Inflammatory macrophage treated with lipopolysaccharide for 4 hours (primary cell): ENCODE measurements at places on chromosomes 5 and 9.

- DNase-seq = no peak
Measured at GRCh38 chr9:114050226-114050568, 27.9 kb downstream of the AMBP start.

- DNase-seq = peak; percentile 53
Measured at GRCh38 chr5:218457-219291, 554 bp downstream of the SDHA start.

- DNase-seq = peak; percentile 41
Measured at GRCh38 chr5:151052836-151053235, 28.0 kb downstream of the TNIP1 start.

- no peak for DNase-seq
Measured at GRCh38 chr5:165705960-165706359, 2200.5 kb downstream of the MAT2B start.

GRCh38 chr5:1005249-1005851, 3.3 kb upstream of the NKD2 start:
- no peak for DNase-seq
